Left hindlimb (tissue), 1 donor: ENCODE measurements at places on chromosomes 7 and 10.
A peak's percentile ranks its signal among the peaks of the same experiment; 100 is the strongest.

GRCh38 chr7:99734987-99735386, at the start of gene CYP3A7:
TSS of gene CYP3A7 (minus strand) at chr7:99735196. CDS start at chr7:99735093, 103 bp downstream.
- DNase-seq: no peak

DNA sequence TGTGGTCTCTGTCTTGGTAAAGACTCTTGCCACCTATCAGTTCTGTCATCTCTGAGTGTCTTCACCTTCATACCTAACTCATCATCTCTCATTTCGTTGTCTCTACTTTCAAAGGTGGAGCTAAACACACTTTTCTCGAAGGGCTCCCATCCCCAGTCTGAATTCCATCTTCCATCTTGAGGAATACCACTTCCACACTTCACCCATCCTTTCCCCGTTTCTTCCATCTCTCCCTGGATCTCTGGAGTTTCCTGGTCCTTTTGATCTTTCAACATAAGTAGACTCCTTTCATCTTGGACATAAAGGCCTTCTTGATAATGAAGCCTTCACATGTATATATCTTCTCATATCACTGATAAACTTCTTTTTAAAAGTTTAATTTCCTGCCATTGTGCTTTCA, 120.8 kb upstream of the NOBOX start:
- no peak for DNase-seq

- no peak for DNase-seq
Measured at GRCh38 chr7:114937446-114937845, 15.6 kb downstream of the MDFIC start.

- DNase-seq: no peak
Measured at GRCh38 chr10:10326116-10326515, 691.6 kb upstream of the CELF2 start.

- DNase-seq: no peak
Measured at GRCh38 chr10:112209684-112210131, 26.1 kb upstream of the GPAM start.

DNA sequence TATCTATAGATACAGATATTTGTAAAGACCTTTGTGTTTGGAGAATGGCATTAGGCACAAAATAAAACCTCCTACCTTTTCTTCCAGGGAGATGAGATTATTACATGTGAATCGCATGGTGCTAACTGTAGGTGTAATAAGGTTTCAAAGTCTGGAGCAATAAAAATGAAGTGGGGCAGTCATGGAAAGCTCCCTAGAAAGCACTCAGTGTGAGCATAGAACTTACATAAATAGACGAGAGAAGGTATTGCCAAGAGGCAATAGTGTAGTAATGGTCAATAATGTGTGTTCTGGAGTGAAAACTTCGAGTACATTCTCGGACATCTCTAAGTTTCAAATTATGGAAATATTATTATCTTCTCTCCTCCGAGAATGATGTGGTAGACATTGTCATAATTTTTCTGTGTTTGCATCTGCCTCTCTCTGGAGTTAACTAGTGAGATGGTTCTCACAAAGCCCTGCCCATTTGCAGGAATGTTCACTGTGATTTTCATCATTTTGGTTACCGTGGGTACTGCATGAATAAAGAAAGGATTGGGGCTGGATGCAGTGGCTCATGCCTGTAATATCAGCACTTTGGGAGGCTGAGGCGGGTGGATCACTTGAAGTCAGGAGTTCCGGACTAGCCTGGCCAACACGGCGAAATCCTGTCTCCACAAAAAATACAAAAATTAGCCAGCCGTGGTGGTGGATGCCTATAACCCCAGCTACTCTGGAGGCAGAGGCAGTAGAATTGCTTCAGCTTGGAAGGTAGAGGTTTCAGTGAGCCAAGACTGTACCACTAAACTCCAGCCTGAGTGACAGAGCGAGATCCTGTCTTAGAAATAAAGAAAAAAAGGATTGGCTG, 10.6 kb downstream of the VIM start:
- peak; percentile 70 for DNase-seq

DNA sequence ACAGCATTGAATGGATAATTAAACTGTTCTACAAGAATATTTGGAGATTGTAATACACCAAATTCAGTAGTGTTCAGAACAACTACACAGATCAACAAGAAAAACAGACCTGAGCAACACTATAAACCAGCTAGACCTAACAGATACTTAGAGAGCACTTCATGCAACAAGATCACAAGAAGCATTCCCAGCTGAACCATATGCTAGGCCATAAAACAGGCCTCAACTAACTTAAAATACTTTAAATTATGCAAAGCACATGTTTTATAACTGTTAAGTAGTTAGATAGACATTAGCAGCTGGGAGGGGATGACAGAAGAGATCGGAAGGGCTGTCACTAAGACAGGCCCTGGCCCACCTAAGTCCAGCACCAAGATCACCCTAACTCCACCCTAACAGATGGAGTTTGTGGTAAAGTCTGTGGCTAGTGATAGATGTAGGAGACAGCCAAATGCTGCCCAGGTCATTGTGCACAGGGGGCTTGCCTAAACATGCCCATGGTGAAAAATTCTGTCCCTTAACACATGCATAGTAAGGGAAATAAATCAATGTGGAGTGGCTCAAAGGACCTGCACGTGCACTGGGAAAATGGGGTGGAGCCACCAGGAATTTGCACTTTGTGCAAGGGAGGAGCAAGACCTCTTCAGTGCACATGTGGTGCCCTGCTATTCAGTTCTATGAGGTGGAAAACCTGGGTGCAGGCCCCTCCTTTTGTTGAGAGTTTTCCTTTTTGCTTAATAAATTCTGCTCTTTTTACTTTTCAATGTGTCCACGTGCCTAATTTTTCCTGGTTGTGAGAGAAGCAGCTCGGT, 567.8 kb upstream of the NRG3 start:
- DNase-seq: no peak
